Esophagus (tissue), 2 donors: ENCODE measurements at places on chromosomes 11 and 22. TPM values are rescaled to one million over a fixed set of nuclear protein-coding genes. Genes with fewer than 3 reads are reported as not detected.

The PKNOX2 gene
- 0.43 TPM for polyA plus RNA-seq

The TEX12 gene
- polyA plus RNA-seq: 0.11 TPM

The ROBO4 gene
- polyA plus RNA-seq: 3.2 TPM

The HIKESHI gene
- polyA plus RNA-seq: 34.5 TPM
